ENCODE measurements at places on chromosomes 4 and X.

DNA sequence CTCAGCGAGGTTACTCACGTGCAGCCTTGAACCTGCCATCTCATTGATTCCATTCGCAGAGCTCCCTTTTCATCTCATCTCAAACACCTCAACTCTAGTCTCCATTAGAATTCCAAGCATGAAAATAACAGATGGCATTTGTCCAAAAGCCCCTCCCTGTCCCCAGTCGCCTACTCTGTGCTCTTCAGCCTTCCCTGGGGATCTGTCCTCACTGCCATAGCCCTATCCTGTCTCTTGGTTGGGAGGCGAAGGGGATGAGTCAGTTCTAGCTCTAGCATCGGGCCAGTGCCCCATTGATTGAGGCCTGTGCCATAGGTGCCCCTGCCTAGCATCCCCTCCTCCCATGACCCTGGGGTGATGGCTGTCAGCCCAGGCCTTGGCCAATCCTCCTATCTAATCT, 134.0 kb upstream of the PJA1 start:
- no peak for DNase-seq

DNA sequence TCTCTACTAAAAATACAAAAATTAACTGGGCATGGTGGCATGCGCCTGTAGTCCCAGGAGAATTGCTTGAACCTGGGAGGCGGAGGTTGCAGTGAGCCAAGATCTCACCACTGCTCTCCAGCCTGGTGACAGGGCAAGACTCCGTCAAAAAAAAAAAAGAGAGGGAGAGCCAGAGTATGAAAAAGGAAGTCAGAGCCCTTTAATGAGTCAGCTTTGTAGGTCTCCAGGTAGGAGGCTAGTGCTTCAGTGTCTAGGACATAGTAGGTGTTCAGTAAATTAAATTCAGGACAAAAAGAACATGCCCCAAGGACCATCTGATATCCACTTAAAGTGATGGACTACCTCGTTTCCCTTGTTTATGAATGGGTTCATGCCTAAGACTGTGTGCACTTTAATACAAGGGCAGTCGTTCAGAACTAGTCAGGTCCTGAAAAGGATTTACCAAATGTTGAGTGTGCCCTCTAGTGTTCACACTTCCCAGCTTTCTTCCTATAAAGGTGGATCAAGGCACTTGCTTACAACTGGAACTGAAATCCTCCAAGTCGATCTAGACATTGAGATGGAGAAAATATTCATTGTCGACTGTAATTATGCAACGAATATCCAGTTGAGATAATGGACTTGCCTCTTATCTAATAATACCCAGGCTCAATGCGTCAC, 29.0 kb downstream of the F9 start:
- DNase-seq, result no peak

DNA sequence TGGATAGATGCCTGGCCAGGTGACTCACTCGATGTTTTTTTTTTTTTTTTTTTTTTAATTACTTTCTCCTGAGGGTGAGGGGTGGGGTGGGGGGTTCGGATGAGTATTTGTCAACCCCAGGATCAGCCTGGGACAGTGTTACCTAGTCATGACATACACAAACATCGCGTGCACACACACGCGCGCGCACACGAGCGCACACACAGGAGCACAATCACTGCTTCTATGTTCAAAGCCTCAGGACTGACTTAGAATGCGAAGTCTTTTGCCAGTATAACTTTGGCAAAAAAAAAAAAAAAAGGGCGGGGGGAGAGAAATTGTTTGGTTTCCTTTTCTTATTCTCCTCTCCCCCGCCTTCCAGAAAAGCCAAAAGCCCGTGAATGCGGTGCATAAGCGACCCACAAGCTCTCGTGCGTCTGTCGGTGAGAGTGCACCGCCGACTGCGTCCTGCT, 115.0 kb upstream of the TEX13C start:
- no peak for DNase-seq

- no peak for DNase-seq
Measured at GRCh38 chr4:140353786-140354185, 19.7 kb upstream of the SCOC start.

GRCh38 chrX:132774010-132774714, 184.3 kb downstream of the HS6ST2 start:
- DNase-seq, result no peak

- no peak for DNase-seq
Measured at GRCh38 chr4:32506067-32506466, 1785.9 kb downstream of the PCDH7 start.

GRCh38 chrX:132757066-132757623, 201.3 kb downstream of the HS6ST2 start:
- DNase-seq, result no peak

DNA sequence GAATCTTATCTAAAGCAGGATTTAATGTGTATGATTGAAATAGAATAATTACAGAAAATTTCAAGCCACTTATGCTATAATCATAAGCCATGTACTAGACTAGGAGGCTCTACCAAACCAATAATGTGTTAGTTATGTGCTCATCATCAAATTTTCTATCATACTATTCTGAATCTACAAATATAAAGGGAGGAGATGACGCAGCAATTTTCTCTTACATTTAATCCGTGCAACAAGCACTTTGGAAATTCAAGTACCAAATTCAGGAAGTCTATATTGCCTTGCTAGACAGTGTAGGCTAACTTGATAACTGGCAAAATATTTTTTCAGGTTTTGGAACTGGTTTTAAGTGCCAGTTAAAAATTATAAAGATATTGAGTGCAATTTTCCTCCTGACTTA, 283.5 kb downstream of the C4orf33 start:
- DNase-seq, result no peak

- DNase-seq, result no peak
Measured at GRCh38 chrX:53320543-53321229, 39.3 kb upstream of the IQSEC2 start.

- DNase-seq, result peak; percentile 90
Measured at GRCh38 chr4:4461850-4462249, 74.9 kb downstream of the NSG1 start.

DNA sequence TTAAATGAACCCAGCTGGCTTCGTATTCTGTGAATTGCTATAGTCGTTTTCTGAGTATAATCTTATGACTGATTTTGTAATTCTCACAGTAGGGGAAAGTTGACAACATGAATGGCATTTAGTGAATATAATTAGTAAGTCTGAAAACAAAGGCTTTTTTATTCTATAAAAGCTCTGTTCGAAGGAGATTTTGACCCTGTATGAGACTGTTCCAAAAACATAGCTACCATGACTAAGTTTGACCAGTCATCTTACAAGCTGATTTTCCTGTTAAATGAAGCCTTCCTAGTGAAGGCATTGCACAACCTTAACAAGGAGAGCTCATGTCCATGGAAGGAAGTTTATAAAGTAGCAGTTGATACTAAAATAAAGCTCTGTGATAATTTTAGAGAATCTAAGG, 242.3 kb downstream of the RPA4 start:
- DNase-seq, result no peak

DNA sequence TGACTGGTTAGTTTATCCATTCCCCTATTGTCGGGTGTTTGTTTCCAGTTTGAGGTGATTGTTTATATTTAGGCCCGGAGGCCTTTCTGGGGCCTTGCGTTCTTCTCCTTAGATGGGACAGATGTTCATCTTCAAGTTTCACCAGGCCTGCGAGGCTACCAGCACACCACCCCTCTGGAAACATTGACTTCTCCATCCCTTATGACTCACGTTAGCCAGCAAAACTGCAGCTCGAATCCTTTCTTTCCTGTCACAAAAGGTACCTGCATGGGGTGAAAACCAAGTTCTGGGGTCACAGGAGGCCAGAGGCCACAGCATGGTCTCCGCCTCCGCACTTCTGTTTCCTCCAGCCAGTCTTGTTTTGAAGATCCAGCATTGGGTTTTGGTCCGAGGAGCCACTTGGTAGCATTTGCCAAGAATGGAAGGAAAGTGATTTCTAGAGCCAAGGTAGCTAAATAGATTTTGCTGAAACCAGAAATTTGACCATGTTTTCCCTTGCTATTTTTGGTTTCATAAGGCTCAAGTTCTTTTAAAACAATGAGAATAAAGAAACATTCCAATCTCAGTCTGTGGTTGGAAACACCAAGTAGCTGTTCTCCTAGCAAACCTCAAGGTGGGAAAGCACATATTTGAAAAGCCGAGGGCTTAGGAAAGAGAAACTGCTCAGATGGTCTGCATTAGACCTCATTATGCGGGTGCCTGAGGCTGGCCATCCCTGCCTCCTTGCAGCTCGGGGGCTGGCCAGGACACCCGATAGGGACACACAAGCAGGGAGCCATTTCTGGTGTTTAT, 5.6 kb downstream of the NYX start:
- DNase-seq, result no peak

- DNase-seq, result no peak
Measured at GRCh38 chrX:70169281-70169680, 8.0 kb upstream of the DGAT2L6 start.

DNA sequence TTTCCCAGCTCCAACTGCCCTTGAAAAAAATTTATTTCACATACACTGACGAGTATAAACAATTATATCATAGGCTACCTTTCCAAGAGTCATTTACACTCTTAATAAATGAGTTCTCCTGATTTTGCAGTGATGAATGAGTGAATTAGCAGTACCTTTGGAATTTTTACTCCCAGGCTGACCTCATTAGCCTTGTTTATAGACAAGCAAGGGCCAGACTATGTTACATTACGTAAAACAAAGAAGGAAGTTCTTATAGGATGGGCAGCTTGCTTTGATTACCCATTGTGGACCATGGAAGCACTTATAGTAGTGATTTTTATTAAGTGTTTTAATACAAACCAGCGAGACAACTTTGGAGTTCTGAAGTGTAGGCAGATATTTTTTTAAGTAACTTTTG, 112.9 kb upstream of the C1QTNF7 start:
- DNase-seq, result no peak

DNA sequence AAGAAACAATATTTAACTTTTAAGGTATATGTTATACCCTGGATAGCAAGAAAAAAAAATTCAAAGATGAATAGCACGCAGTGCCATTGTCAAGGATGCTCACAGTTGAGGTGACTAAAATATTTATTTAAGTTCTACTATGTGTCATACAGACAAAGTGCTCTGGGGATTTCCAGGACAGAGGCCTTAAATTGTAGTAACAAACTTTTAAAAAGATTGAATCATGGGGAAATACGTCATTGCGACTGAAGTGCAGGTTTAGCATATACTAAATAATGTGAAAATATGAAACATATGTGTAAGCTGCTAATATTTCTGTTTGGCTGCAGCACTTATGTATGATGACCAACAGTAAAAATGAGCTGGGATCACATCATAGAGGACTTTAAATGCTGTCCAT, 748.0 kb upstream of the PCDH7 start:
- no peak for DNase-seq

- DNase-seq, result no peak
Measured at GRCh38 chr4:114108869-114109268, 129.4 kb upstream of the ARSJ start.

GRCh38 chr4:124450851-124451250, 261.7 kb downstream of the ANKRD50 start:
- DNase-seq, result no peak

GRCh38 chr4:10983268-10983667, 298.7 kb upstream of the CLNK start:
- no peak for DNase-seq

DNA sequence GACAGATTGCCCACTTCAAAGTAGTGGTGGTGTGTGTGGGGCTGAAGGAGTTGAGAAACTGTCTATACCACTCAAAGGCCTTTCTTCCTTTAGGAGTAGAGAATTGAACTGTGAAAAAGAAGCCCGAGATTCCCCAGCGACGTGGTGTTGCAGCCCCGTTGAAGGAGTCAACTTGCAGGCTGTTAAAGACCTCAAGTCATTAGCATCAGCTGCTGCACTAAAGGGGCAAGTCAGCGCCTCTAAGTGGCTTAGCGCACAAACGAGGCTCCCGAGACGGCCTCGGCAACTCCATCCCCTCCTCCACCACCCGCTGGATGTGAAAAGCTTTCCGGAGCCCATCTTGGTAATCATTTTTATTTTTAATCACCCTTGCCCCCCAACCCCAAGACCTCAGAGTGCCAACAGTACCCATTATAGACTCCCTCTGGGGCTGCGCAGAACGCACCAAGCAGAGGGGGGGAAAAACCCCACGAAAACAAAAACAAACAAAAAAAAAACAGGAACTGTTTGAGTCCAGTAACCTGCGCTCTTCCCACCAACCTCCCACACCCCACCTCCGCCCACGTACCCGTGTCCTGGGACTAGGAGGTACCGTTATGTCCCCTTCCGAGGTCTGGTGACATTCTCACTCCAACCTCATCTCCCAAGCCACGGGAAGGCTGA, 913 bp upstream of the PRDM8 start:
- DNase-seq, result no peak

- DNase-seq, result no peak
Measured at GRCh38 chrX:48046846-48047245, 24.6 kb downstream of the ZNF630 start.

DNA sequence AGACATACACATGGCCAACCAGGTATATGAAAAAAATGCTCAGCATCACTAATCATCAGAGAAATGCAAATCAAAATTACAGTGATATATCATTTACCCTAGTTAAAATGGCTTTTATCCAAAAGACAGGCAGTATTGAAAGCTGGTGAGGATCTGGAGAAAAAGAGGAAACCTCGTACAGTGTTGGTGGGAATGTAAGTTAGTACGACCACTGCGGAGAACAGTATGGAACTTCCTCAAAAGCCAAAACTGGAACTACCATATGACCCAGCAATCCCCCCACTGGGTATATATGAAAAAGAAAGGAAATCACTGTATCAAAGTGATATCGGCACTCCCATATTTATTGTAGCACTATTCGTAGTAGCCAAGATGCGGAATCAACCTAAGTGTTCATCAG, 23.4 kb downstream of the ABHD18 start:
- DNase-seq, result no peak

- no peak for DNase-seq
Measured at GRCh38 chrX:38878641-38879340, 77.5 kb downstream of the MID1IP1 start.

GRCh38 chr4:76556452-76556851, 121.4 kb downstream of the SHROOM3 start:
- DNase-seq, result no peak

DNA sequence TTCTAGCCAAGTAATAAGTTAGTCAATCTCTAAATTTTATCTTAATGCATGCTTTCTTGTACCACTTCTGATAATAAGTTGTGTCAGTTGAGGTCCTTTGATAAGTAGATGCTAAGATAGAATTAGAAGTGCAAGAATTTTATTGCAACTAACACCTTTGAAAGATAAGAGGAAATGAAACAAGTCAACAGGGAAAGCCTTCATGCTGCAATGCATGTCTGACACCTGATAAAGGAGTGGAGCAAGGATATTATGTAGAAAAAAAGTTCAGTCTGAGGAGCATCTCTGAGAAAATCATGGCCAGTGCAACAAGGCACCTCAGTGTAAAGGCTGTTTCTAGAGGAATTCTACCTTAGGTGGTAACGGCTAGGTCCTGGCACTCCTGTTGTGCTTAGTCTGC, 210.7 kb upstream of the PPP1R2C start:
- no peak for DNase-seq

GRCh38 chrX:134246282-134246681, 9.3 kb downstream of the CCDC160 start:
- no peak for DNase-seq

GRCh38 chr4:168705121-168705520, 208.3 kb downstream of the PALLD start:
- no peak for DNase-seq

Measured in left lobe of liver (tissue), 2 donors.